ENCODE measurements at places on chromosomes 4 and X.

DNA sequence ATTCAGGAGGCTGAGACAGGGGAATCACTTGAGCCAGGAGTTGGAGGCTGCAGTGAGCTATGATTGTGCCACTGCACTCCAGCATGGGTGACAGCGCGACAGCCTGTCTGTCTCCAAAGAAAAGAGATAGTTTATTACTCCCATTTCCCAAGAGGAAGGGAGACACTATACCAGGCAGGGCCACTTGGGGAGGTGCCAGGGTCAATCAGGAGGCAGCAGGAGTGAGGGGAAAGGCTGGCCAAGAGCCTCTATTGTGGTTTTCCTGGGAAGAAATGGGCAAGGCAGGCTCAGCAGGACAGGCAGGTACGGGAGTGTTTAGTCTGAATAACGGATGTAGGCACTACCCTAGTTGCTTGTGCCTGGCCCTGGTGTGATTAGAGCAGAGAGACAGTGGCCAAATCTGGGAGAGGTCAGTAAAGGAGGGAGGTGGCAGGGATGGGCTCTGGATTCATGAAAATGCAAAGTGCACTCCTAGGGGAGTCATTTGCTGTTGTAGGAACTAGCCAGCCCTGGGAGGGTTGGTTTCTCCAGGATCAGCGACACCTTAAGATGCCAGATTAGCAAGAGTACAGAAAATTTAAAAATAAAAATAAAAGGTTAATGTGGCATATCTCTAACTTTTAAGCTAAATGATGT, 20.2 kb upstream of the CDKN2AIP start:
- no peak for DNase-seq

GRCh38 chr4:161555689-161556660, 607.8 kb downstream of the FSTL5 start:
- DNase-seq: peak; percentile 11

DNA sequence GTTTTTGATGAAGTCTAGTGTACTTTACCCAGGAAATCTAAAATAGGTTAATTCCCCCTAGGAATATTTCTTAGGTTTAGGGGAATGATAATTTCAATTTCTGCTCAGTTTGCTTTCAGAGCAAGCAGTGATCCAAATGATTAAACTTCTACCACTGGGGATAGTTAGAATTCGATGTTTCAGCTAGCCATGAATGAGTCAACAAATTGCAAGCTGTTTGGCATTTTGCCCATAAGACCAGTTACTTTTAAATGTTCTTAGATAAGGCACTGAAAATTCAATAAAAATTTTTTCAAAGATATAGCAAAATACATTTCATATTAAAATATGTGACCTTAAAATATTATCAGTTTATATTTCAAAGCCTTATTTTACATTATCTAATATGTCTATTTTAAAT, 993.6 kb downstream of the ARAP2 start:
- no peak for DNase-seq

DNA sequence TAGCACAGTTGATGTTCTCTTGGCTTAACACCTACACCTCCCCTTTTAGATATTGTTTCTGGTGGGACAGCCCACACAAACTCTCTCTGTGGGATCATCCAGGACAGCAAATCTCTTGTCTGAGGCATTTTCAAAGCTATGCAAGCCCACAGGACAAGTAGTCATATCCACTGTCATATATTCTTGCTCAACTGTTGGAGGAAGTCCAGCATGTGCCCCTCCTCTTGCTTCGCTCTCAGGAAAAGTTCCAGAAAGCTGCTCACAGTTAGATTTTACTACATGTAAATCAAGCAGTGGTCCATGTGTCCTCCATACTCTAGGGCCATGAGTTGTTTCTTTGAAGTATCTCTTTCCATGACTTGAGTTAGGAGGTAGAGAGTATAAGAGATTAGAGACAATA, 260.7 kb downstream of the INPP4B start:
- DNase-seq: no peak

DNA sequence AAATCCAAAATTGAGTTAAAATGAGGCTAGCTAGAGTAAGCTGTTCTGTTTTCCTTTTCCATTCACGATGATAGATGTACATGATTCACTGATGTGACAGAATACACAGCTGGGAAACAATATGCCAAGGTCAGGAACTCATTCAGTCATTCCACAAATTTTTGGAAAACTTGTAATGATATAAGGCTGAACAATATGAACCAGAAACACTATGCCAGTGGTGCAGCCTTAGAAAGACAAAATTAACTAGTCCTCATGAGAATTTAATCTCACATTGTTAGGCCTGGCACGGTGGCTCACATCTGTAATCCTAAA, 50.0 kb upstream of the NDST3 start:
- DNase-seq: no peak

DNA sequence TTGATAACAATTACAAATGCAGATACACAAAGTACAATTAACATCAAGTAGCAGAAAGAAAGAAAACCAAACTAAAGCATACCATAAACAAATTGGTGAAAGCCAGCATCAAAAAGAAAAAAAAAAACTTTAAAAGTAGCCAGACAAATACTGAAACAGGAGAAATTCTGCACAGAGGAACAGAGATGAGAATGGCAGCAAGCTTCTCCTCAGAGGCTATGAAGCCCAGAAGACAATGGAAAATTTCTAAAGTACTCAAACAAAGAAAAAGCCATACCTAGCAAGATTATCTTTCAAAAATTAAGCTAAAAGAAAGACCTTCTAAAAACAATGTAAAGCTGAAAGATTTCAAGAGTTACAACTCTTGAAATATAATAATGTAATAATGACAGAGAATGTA, 471.3 kb downstream of the SPOCK3 start:
- DNase-seq: no peak

GRCh38 chr4:162803378-162803777, 363.3 kb downstream of the NAF1 start:
- no peak for DNase-seq

- no peak for DNase-seq
These were observed 29.2 kb downstream of the PRRG1 start for GRCh38 chrX:37378404-37378803.

DNA sequence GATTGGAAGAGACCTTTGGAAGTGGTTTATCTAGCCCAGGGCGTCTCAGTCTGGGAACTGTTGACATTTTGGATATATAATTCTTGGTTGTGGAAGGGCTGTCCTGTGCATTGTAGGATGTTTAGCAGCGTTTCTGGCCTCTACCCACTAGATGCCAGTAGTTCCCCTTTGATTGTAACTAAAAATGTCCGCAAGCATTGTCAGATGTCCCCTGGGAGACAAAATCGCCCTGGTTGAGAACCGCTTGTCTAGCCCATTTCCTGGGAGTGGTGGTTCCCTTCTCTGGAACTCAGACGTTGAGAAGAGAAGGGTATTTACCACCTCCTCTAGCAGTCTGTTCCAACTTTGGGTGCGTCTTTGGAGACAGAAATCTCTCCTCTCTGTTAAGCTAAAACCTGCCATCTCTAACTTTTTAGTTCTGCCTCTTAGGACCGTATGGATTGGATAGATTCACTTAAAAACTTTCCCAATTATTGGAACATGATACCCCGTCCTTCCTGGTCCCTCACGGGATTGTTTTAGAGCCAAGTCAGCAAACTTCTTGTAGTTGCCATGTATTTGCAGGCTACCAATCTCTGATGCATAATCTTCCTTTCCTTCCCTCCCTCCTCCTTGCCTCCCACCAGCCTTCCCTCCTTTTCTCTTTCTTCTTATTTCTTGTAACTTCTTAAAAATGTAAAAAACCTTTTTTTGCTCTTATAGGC, 13.9 kb downstream of the TMEM165 start:
- DNase-seq: peak; percentile 25

- no peak for DNase-seq
These were observed 25.8 kb downstream of the WWC2 start for GRCh38 chr4:183124865-183125264.

- no peak for DNase-seq
These were observed 55.8 kb downstream of the WWC2 start for GRCh38 chr4:183154701-183155391.

DNA sequence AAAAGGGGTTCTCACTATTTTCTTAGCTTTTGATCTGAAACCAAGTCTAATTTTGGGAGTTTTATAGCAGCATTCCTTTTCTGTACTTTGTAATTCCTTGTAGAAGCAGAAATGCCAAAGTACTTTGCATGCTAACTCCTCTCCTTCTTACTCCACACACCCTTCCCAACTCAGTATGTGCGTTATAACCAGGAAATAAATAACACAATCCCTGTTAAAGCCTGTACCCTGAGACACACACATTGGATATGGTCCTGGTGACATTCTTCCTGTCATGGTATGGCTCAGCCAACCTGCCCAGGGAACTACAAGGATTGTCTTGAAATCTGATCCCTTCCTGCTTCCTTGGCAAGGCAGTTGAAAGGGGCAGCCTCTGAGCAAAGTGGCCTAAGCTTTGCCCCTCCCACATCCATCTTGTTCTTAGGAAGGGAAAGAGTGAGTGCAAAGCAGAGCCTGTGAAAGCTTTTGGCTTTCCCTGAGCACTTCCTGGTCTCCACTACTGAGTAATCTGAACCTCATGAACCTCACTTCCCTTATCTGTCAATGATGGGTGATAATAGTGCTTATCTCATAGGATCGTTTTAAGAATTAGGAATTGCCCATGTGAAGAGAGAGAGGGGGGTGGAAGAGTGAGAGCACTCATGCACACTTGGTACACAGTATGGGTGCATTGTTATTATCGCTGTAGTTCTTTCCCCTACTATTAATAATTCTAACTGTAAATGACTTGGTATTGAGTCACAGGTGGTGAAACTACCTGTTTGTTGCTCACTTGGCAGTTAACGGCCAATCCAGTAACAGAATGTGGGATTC, 109.3 kb downstream of the AFF2 start:
- DNase-seq: no peak

DNA sequence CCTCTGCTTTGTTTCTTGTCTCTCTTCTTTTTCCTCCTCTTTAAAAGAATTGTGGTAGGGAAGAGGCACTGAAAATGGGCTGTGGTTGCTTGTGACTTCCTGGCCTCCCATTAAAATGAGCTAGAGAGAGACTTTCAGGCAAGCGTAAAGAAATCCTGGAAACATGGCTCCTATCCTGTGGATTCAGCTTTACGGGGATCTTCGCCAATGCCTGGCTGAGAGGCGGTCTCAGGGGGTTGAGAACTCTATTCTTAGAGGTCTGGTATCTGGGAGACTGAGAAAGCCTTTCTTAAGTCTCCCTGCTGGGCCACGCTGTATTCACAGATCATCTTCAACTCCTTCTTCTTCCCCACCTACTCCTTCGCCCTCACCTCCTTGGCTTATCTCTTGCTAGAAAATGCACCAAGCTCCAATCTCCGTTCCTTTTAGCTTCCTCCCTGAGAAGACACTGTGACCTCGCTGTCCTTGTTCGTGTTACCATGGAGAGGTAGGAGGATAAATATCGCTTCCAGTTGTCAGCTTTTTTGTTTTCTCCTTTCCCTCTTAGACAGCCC, 542 bp upstream of the KLF8 start:
- DNase-seq: no peak

DNA sequence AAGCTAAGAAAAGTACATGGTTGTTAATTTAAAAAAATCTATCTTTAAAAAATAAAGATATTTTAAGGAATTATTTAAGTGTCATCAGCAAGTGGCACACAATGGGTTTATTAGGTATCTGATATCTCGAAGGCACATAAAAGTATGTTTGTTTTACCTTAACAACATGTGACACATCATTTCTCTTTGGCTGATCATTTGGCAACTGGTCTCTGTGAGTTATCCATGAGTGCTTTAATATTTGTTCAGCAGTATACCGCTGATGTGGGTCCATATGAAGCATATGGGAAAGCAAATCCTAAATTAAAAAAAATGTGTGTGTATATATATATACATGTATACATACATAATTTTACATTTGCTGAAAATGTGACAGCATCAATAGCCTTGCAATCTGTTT, 123.2 kb downstream of the RPS6KA6 start:
- no peak for DNase-seq

DNA sequence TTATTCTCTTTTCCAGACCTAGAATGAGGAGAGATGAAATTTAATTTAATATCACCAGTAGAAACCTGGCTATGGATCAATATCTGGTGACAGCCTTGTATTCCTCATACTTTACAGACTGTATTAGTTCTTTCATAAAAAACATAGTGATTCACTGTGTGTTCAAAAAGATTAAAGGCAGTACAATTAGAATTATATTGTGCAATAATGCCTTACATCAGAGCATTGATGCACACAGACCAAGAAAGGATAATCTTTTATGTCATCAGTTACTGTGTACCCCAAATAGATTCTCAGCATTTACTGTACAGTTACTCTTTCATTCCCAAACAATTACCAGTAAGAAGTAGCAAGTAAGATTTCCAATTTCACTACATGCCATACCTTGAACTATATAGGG, 260.5 kb upstream of the ANXA10 start:
- DNase-seq: no peak

GRCh38 chr4:15552557-15553362, 83.1 kb downstream of the CC2D2A start:
- DNase-seq: no peak

DNA sequence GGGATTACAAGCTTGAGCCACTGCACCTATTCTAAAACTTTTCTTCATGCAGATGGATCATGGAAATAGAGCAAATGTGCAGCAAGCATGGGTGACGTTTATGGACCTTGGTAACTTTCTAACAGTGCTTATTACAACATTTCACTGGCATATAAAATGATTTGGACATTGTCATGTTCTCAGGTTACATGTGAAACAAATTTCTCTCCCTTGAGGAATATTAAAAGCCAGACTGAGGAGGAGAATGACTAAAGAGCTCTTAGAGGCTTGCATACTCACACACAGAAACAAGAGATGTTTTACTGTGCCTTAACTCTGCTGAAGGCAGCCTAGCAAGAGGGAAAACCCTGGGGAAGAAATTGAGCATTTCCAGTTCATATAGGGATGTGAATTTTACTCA, 38.6 kb upstream of the GPR101 start:
- DNase-seq: no peak

GRCh38 chrX:13195340-13195739, 124.5 kb downstream of the ATXN3L start:
- no peak for DNase-seq

GRCh38 chrX:111467896-111468295, 43.5 kb upstream of the SERTM2 start:
- no peak for DNase-seq

- no peak for DNase-seq
These were observed 11.3 kb upstream of the DRP2 start for GRCh38 chrX:101208152-101208905.

- DNase-seq: no peak
These were observed 418.2 kb downstream of the STIM2 start for GRCh38 chr4:27278615-27279375.

GRCh38 chrX:12379671-12380070, 241.4 kb downstream of the FRMPD4 start:
- no peak for DNase-seq

GRCh38 chrX:20116087-20116576, 575 bp downstream of the MAP7D2 start:
- DNase-seq: no peak

- no peak for DNase-seq
These were observed 87.1 kb upstream of the PUDP start for GRCh38 chrX:7235071-7235470.

GRCh38 chr4:37381040-37381668, 136.6 kb downstream of the NWD2 start:
- no peak for DNase-seq

GRCh38 chr4:139921429-139922184, 232.4 kb downstream of the MAML3 start:
- no peak for DNase-seq

All from GM10248 (cell line).